Muscle of arm (tissue), 14 donors: ENCODE measurements at places on chromosomes 2 and 18. TPM values are rescaled to one million over a fixed set of nuclear protein-coding genes. Genes with fewer than 3 reads are reported as not detected.

GRCh38 chr2:53715568-53715967 is 52.0 kb upstream of the CHAC2 start:
- no peak for DNase-seq

DNA sequence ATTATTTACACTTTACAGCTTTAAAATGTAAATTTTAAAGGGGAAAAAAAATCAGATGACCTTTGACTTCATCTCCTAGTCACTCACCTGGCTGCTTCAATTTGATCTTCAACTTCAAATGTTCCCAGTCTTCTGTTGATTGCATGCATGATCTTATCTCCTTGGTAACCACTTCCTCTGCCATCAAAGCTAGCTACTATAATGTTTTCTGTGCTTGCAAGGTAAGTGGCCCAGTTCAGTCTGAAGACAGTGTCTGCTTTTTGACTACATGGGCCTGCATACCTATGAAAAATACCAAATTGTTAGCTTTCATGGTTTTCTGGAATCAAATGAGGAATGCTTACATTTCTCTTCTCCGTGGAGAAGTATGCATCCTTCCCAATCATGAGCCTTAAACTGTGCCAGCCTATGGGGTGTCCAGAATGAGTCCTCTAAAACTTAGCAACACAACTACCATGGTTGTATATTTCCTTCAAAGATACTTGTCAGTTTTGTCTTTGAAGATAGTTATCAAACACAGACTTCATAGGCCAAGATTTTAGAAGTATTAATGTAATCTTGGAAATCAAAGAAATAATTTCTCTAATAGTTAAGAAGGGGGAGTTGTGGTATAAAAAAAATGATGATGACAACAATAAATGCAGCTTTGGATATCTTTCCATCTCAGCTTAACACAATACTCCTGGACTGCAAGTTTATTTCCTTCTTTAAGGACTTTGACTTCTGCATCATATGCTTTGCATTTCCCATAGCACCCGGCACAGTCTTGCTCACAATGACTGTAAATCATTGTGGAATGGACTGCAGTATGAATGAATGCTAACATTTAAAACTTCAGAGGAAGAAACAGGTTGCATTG is 62.1 kb downstream of the DPP4 start:
- no peak for DNase-seq

DNA sequence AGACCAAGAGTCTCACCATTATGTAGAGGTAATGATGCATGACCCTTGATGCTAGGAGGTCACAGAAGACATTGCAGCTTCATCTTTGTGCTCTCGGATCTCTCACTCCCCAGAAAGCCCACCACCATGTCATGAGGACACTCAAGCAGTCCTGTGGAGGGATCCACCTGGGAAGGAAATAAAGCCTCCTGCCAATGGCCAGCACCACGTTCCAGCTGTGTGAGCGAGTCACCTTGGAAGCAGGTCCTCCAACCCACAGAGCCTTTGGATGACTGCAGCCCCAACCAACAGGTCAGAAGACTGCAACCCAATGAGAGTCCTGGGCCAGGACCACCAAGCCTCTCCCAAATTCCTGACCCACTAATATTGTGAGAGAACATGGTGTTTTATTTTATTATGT is 38.4 kb downstream of the CYP26B1 start:
- DNase-seq, result no peak

GRCh38 chr18:11996190-11996754 is 15.0 kb downstream of the IMPA2 start:
- no peak for DNase-seq

- peak; percentile 4 for DNase-seq
Measured at GRCh38 chr2:161905389-161906046, 168.5 kb downstream of the DPP4 start.

DNA sequence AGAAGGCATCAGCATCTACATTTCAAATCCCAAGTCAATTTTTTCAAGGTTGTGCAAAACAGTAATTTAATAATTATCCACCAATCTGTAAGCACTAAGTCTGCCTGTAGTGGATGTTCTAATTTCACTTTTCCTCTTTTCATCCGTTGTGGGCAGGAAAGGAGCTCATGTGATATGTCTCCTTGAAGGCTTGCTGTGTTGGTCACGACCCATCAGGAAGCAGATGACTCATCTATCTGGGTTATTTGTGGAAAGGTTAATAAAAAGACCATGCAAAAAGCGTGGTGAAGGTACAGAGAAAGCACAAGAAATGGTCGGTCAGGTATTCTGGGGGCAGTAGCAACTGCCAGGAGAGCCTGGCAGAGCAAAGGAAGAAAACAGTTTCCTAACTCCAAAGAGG is 476.7 kb upstream of the RAB6C start:
- no peak for DNase-seq

DNA sequence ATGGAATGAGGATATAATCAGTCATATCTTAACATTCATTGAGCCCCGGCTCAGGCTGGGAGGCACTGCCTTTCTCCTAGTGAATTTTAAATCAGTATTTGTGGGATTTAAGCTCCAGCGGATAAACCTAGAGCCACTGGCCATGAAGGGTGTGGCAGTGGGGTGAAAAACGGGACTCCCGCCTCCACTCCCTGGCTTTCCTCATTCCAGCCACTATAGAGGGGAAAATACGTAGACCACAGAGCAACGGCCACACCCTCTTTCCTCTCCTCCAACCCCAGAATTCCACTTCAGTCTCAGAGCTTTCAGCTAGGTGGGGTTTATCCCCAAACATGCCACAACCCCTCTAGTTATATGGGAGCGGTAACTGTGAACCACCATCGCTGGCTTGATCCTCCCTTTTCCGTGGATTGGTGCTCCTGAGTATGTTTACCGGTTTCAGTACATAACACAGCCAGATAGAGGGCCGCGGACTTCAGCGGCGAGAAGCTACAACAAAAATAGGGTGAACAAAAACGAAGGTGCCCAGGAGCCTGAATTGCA is 70.6 kb upstream of the ITGB6 start:
- no peak for DNase-seq

DNA sequence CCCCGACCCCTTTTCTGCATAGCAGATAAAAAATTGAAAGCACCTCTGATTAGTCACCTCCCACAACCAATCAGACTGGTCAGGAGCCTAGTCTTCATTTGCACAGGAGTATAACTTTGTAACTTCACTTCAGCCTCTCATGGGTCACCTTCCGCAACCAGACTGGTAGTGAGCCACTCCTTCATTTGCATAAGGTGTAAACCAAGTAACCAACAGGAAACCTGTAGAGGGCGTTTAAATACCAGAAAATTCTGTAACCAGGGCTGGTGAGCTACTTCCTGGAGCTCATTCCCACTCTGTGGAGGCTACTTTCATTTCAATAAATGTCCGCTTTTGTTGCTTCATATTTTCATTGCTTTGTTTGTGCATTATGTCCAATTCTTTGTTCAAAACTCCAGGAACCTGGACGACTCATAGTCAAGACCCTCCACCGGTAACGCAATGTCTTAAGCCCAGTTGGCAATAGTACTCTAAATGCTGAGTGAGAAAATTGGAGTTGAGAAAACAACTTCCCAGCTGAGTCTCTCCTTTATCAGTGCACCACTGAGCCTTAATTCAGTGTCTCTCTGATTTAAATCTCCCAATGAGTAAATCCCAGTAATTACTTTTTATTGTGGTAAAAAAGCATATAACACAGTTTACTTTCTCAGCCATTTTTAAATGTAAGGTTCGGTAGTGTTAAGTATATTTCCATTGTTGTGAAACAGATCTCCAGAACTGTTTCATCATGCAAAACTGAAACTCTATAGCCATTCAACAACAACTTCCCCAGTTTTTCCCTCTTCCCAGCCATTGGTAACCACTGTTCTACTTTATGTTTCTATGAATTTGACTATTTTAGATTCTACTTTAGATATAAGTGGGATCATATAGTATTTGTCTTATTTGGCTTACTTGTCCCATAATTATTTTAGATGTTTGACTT is 392.7 kb upstream of the SLC8A1 start:
- no peak for DNase-seq

- no peak for DNase-seq
Measured at GRCh38 chr2:28350196-28350595, 42.5 kb upstream of the FOSL2 start.

GRCh38 chr18:24003288-24003687 is 11.3 kb upstream of the TTC39C start:
- no peak for DNase-seq

The ASIC4 gene
- polyA plus RNA-seq, result 0.57 TPM

The COL4A3 gene
- 0.31 TPM for polyA plus RNA-seq

The LYPD6 gene
- polyA plus RNA-seq, result 3.2 TPM

The SP100 gene
- polyA plus RNA-seq, result 19.4 TPM

The GPR155 gene
- 6.8 TPM for polyA plus RNA-seq

The KCTD18 gene
- polyA plus RNA-seq, result 12.6 TPM

The LRRTM1 gene
- 0.32 TPM for polyA plus RNA-seq

The TMEM200C gene
- polyA plus RNA-seq, result 0.83 TPM

The SLC9A2 gene
- 1.9 TPM for polyA plus RNA-seq

The ANKRD29 gene
- 3.4 TPM for polyA plus RNA-seq

The STAT4 gene
- 9.0 TPM for polyA plus RNA-seq

The UGT1A3 gene
- polyA plus RNA-seq, result not detected
